Endodermal cell (in vitro differentiated cells): ENCODE measurements at places on chromosomes 16 and 17. TPM values are rescaled to one million over a fixed set of nuclear protein-coding genes. Genes with fewer than 3 reads are reported as not detected.

The CCL14 gene
- total RNA-seq: not detected in 2 replicates

The ADAM11 gene
- 3.1 to 5.0 TPM (median 3.5 TPM) in 3 replicates for total RNA-seq

The NECAB2 gene
- total RNA-seq: 2.7 and 4.7 TPM in 2 replicates

The SERPINF2 gene
- total RNA-seq: 0.68 and 0.86 TPM in 2 replicates

The CCR7 gene
- not detected in 3 replicates for total RNA-seq

The SULT1A2 gene
- total RNA-seq: 1.2 to 1.9 TPM (median 1.2 TPM) in 3 replicates

The ZFP90 gene
- total RNA-seq: 23.1 to 39.8 TPM (median 33.2 TPM) in 3 replicates

The FZD2 gene
- total RNA-seq: 21.9 to 42.1 TPM (median 23.6 TPM) in 3 replicates

The QPRT gene
- 92.3 to 104 TPM (median 96.9 TPM) in 3 replicates for total RNA-seq

The NRN1L gene
- total RNA-seq: 4.7 to 7.9 TPM (median 7.0 TPM) in 3 replicates

The OTOA gene
- total RNA-seq: 0.09 to 0.15 TPM in 2 of 3 replicates, not detected in the other

The OSGIN1 gene
- total RNA-seq: 1.2 and 1.6 TPM in 2 replicates

The BICDL2 gene
- total RNA-seq: 8.0 and 8.2 TPM in 2 replicates

The C16orf96 gene
- total RNA-seq: 1.2 and 1.5 TPM in 2 replicates

The ADCY9 gene
- 3.1 and 3.3 TPM in 2 replicates for total RNA-seq

The OR1F1 gene
- 0.25 and 0.29 TPM in 2 replicates for total RNA-seq

The FOXN1 gene
- not detected in 3 replicates for total RNA-seq

The SLC22A31 gene
- 27.5 to 33.9 TPM (median 32.2 TPM) in 3 replicates for total RNA-seq

The SPNS1 gene
- 54.9 and 58.5 TPM in 2 replicates for total RNA-seq

The BFAR gene
- 71.2 and 73.3 TPM in 2 replicates for total RNA-seq

The LITAFD gene
- not detected in 3 replicates for total RNA-seq
